Thyroid gland (tissue), 4 donors: ENCODE measurements at places on chromosomes 2 and 18. TPM values are rescaled to one million over a fixed set of nuclear protein-coding genes. Genes with fewer than 3 reads are reported as not detected.

DNA sequence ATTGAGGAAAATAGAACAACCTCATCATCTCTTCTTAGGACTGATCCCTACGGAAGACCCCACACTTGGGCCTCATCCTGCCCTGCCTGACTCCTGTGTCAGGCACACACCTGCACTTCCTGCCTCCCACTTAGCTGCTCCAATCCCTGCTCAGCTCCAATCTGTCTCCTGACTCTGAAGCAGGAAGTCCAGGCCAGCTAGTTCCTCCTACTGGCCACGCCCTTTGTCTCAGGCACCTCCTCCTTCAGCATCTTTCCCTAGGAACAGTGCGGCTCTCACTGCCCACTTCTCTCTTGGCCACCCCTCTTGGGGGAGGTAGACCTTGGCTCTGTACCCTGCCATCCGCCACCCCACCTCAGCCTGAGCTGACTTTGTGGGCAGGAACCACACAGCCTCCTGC, 135.8 kb downstream of the CELF4 start:
- no peak overlapping the region for H3K4me3 ChIP-seq
- no peak for DNase-seq
- H3K27ac ChIP-seq: no peak overlapping the region
- H3K36me3 ChIP-seq: no peaks in the 10 kb centered on the region

The VPS54 gene
- 40.8 TPM for total RNA-seq

DNA sequence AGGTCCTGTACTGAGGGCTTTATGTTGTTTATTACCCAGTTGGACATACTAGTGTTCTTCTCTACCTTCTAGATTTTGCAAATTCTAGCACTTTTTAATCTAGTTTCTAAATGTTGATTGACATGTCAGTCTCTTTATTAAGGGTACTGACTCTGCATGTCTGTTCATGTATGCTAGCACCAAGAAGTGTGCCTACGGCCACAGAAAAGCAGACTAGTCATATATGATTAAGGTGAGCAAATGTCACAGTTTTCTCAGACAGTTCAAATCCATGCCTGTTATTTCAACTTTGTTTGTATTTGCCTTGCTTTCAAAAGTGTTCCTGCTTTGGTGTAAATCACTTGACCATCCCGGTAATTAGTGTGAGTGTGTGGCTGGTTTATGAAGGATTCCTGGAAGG, 145.0 kb upstream of the DSEL start:
- H3K4me3 ChIP-seq: no peak overlapping the region
- H3K27ac ChIP-seq: no peak overlapping the region
- H3K4me1 ChIP-seq: no peaks in the 10 kb centered on the region
- no peaks in the 10 kb centered on the region for H3K27me3 ChIP-seq
- H3K36me3 ChIP-seq: no peaks in the 10 kb centered on the region

The STARD6 gene
- not detected for total RNA-seq

GRCh38 chr2:84487298-84487996, 28.4 kb upstream of the SUCLG1 start:
- no peak for DNase-seq
- no peak overlapping the region for H3K27ac ChIP-seq
- no peak overlapping the region for H3K4me3 ChIP-seq
- H3K36me3 ChIP-seq: no peaks in the 10 kb centered on the region
- peaks cover 18% of the 10 kb centered on the region for H3K4me1 ChIP-seq

The MLPH gene
- total RNA-seq: 64.2 TPM
